ENCODE measurements at places on chromosomes 2 and 18.
A peak's percentile ranks its signal among the peaks of the same experiment; 100 is the strongest.

GRCh38 chr18:60146220-60146960, 226.2 kb downstream of the MC4R start:
- DNase-seq, result peak; percentile 8

GRCh38 chr2:202909394-202910192, 1.9 kb downstream of the WDR12 start:
- DNase-seq, result peak; percentile 29

DNA sequence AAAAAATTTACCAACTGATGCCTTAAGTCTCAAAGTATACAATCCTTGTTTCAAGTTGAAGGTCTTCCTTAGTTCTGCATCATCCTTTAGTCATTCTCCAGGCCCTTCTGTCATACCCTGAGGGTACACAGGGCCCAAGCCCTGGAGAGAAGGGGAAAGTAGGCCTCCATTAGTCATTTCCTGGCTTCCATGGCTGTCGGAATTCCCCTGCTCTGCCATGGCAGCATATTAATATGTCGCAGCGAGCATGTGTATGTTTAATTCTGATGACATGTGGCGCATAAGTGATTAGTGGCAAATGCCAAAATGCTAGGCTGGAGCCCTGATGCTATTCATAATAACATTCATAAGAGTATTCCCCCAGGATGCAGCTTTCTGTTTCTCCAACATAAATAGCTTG, 22.1 kb downstream of the GPR39 start:
- peak; percentile 60 for DNase-seq

- no peak for DNase-seq
Measured at GRCh38 chr18:58102875-58103274, 58.8 kb downstream of the NEDD4L start.

DNA sequence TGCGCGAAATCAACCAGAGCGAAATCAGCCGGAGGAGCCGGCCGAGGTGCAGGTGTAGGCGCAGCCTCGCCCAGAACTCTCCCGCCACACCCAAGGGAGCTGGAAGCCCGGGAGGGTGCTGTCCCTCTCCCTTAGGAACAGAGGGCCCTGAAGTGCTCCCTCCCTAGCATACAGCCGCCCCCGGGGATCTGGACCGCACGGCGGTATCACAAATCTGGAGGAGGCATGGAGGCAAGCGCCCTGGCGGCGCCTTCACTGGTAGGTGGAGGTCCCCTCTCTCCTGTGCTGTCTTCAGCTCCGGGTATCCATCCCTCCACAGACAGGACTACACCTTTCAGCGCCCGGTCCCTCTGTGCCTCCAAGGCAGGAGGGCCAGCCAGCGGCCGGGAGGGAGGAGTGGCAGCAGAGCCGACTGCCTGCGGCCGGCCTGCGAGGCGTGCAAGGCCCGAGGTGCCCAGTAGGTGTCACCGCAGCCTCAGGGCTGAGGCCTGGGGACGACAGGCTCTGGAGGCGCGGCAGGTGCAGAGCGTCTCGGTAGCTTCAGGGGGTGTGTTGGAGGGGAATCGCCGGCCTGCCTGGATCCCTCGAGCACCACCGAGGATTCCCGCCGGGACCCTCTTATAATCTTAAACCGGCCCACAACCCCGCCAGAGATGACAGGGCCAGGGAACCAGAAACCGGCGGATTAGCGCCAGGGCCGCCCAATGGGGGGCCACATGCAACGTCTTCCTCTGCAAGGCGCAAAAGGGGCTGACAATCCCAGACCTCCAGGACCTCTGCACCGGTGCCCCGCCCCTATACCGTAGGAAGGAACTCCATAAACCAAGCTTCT, 2.8 kb downstream of the IHH start:
- DNase-seq, result peak; percentile 24

DNA sequence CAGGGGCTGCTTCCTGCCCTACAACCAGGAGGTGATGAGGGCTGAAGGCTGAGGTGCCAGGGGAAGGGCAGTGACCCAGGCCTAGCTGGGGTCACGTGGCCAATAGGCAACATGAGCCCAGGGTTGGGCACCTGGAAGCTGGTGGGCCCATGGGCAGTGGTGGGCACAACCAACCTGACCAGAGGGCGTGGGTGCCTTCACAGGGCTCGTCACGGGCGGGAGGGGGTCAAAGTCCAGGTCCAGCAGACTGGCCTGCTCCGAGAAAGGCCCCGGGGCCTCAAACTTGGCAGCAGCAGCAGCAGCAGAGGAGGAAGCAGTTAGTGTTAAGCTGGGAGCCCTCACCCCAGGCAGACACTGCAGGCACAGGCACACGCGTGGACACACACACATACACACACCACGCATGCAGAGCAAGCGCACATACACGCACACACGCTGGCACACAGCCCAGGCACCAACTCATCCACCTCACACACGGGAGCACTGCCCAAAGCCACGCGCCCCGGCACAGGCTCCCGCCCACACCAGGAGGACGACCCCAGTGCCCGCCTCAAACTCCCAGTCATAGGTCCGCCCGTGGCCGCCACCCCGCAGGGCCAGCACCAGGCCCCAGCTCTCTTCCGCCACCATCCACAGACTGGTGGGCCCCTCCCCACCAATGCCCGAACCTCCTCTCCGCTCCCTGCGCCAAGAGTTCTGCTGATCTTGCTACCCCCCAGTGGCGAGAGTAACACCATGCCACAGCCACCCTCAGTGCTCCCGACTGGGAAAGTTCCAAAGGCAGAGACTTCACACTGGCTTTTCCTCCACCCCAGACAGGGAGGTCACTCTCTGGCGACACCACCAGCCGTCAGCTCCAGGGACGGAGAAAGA, 53.0 kb downstream of the BIN1 start:
- DNase-seq, result no peak

DNA sequence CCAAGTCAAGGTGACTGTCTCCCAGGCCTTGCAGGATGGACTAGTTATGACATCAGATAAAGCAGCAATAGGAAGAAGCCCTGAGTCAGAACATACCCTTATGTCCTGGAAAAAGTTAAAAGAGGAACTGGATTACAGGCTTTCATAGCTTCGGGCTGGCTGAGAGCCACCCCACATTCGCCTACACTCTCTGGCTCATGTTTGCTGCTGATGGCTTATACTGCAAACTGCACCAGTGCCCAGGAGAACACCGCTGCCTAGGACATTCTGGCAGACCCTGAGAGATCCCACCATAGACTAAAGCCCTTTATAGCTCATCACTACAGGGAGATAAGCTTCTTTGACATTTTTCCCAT, 20.3 kb downstream of the SLC8A1 start:
- DNase-seq, result peak; percentile 73

DNA sequence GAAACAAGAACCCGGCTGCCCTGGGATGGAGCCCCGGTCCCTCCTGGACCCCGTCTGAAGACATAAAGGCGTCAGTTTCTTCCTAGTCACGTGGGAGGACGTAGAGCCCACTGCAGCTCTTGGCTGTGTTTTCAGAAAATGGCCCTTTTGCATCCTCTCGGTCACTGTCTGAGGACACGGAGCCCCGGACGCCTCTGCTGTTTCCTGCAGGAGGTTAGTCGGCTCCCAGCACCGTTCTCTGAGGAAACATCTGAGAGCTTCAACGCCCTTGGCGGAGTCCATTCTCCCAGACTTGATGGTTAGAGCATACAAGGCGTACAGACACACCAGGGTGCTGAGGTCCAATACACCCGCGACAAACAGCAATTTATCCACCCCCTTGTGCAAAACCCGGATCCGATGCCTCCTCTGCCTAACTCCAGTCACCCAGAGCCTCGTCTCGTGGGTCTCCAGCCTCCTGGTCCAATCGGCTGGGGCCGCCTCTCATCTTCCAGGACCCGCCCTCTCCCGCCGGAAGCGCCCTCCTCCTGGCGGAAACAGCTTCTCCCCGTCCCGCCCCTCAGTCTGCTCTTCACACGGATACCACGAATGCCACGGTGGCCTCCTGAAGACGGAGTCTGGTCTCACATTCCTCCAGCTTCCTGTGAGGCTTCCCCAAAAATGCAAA, 119.4 kb downstream of the TMEM18 start:
- no peak for DNase-seq

DNA sequence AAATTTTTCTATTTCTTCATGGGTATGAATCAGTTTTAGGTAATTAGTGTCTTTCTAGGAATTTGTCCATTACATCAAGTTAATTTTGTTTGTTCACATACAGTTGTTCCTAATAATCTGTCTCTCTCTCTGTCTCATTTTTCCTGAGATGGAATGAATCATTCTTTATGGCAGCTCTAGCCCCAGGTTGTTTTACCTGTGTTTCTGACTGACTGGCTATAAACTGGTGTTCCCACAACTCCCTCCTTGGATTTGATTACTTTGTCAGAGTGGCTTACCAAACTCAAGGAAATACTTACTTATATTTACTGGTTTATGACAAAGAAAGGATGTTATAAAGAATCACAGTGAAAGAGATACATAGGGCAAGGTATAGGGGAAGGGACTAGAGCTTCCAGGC, 15.1 kb downstream of the ADNP2 start:
- DNase-seq, result no peak

DNA sequence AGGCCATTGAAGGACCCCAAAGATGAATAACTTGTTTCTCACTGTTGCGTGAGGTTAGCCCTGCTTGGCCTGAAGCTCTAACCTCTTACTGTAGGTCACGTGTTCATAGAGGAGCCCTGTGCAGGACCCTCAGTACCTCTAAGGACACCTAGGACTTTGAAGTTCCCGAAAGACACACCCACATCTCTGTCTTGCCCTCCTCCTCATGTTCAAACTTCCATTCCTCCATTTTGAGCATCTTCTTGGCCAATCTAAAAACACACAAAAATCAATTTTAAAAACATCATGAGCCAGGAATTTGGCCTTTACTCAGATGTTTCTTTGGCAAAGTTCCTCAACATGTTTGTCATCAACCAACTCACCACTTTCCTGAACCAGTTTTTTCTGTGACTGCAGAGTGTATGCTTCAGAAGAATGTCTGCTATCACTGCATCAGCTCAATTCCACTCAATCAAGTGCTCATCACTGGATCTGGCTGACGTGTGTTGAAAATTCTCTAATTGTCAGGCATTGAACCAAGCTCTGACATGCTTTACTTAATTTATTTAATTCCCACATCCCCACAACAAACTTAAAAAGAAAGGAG, 101.6 kb downstream of the AP1S3 start:
- peak; percentile 100 for DNase-seq

GRCh38 chr2:43414033-43414432, 181.8 kb downstream of the THADA start:
- DNase-seq, result no peak

DNA sequence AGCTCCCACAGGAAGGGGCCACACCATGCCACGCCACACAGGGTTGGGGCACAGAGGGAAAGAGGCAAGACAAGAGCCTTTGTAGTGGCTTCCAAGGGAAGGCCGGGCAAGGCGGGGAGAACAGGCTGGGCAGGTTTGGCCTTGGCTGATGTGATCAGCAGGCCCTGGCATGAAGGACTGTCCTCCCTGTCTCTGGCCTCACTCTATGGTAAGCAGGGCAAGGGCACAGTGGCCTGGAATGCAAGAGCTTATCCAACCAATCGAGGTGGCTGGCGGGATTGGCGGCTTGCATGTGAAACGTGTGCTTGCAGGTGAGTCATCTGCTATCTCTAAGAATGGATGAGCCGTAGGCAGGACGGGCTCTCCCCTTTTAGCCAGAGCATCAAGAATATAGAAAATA, 6.4 kb upstream of the ATP9B start:
- DNase-seq, result no peak
